ENCODE measurements at places on chromosomes 6 and 20.

DNA sequence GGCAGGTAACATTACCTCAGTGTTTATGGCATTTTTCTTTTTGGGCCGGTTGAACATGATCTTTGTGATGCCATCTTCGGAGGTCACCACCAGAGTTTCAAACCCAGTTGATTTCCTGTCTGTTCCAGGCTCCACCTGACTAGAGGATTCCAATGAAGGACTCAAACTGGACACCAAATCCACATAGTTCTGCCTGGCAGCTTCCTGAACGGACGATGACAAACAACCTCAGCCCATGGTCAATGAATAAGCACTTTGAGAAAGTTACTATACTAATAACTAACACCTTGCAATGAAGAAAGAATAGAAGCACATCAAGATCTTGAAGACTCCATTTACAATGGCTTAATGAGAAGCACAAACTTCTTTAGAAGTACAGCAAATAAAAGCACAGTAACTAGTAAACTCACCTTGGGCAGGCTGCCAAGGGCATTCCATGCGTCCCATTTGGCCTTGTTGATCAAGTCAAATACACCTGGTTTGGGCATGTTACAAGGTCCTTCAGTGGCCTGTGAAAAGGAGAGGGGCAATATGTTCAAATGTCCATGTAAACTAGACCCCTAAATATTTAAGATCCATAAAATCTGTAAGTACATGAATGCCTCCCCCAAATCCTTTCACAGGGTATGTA lies 4.9 kb downstream of the ECI2 start:
- DNase-seq = no peak

GRCh38 chr6:75842191-75842590 lies 93.2 kb downstream of the MYO6 start:
- DNase-seq = no peak

- DNase-seq = no peak
Measured at GRCh38 chr6:56374841-56375369, 127.5 kb upstream of the COL21A1 start.

- no peak for DNase-seq
Measured at GRCh38 chr20:17357238-17357637, 130.4 kb downstream of the PCSK2 start.

- no peak for DNase-seq
Measured at GRCh38 chr6:166025149-166025898, 142.3 kb downstream of the TBXT start.

GRCh38 chr6:98924647-98925046 lies 23.1 kb downstream of the FBXL4 start:
- DNase-seq = no peak

- DNase-seq = no peak
Measured at GRCh38 chr6:163200289-163200688, 214.2 kb upstream of the QKI start.

DNA sequence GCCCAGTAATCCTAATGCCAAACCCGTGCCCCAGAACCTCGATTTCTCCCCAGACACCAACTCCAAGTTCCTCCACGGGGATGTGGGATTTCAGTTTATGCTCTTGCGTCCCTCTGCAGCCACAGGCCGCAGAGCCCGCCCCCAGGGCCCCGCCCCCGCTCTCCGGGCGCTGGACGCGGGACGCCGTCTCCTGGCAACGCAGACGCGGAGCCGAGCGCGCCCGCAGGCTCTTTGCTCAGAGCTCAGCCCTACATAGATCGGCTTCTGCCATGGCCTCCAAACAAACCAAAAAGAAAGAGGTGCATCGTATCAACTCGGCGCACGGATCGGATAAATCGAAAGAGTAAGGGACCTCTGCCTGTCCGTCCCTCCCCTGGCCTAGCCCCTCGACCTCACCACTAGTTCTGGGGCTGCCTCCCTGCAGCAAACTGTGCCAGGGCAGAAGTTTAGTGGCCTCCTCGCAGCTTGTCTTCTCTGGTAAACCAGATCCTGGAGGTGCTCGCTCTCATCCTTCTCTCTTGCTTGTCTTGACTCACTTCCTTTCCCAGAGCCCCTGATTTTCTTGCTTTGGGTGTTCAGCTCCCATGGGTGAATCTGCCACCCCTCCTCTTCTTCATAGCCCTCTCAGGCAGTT lies at the start of gene ADGB:
Gene ADGB, plus strand, starts transcription at position 201 of the 634 bp plus-strand sequence. Its CDS starts 69 bp downstream, at position 270.
- no peak for DNase-seq

DNA sequence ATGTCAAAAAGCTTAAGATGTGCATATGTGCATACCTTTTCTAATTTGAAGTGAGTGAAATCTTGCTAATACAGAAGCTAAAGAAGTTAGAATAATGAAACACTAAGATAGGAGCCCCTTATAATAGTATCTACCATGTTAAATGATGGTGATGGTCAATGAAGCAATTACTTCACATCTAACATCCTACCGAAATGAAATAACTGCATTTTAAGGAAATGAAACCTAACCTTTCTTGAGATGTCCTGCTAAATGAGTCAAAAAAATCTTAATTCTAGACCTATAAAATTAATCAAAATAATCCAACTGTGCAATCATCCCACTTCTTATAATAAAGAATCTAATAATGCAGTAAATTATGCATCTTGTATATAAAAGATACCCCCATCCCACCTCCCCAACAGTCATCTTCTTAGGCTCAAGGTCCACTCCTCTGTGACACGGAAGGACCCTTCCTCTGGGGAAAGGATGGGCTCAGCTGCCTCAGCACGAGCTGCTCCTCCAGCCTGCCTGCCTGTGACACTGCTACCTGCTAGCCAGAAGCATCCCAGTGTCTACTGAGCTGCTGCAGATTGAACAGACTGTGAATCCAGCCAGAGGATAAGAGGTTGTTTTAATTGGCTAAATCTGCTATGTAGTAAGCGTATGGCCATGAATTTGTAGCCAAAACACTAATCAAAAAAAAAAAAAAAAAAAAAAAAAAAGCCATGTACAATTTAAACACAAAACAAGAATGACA lies 129.6 kb upstream of the BEND3 start:
- DNase-seq = no peak

- no peak for DNase-seq
Measured at GRCh38 chr6:167907837-167908681, 81.3 kb downstream of the AFDN start.

DNA sequence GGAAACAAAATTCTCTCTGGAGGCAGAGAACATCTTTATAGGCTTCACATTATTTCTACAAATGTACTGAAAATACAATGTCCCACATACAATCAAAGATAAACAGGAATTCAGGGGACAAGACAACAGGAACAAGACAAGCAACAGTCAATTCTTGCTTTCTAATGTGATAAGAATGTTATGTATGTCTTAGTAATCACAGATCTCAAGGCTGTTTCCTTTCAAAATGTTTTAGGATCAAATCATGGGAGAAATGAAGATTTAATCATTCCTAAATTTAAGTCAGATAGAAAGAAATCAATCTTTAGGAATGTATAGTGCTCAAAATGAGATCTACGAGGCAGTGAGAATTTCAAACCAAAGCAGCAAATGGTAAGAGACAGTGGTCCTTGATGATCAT lies 32.1 kb downstream of the NEDD9 start:
- no peak for DNase-seq

GRCh38 chr6:159557031-159557430 lies 136.0 kb downstream of the SOD2 start:
- no peak for DNase-seq

DNA sequence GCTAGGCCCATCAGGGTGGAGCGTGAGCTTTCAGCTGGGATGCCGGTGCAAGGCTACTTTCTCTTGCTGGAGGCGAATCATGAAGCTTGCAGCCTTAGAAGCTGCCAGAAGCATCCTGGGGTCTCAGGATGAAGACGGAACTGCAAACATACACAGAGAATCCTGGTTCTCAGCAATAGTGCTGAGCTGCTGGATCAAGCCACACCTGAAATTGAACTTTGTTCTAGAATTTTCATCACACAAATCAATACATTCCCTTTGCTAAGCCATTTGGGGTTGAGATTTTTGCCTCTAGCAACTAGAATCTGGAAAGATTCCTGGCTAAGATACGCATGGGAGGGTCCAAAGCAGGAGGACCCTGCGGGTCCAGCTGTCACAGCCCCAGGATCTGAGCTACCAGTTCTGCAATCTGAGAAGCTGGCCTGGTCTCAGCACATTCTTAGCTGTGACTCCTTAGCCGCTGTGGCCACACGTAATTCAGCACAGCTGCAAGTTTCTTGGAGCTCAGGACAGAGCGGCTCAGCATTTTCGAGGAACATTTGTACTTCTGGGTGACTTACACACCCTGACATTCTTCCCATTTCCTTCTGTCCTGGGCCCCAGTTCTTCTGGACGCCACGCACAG lies 6.6 kb upstream of the ARFGAP1 start:
- no peak for DNase-seq

DNA sequence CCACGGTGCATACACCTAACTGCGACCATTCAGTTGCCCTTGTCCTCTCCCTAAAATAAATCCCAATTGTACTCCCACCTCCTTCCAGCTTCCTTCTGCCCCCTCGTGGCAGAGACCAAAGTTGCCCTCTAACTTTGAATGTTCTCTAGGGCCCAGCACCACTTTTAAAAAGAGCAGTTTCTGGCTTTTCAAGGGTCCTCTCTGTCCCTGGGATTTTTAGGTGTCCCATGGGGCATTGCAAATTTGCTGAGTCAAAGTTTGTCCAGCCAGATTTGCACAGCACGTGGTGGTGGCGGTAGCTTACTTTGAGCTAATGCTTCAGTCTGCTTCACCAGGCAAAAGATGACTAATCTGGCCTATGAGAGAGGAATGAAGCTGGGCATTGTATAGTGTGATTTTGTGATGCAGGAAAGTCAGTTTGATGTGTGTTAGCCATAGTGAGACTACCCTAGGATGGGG lies 100.2 kb downstream of the PERP start:
- DNase-seq = no peak

- DNase-seq = no peak
Measured at GRCh38 chr6:6518631-6519427, 69.7 kb upstream of the LY86 start.

GRCh38 chr20:40489886-40490285 lies 199.2 kb downstream of the MAFB start:
- no peak for DNase-seq
